ENCODE measurements at places on chromosomes 2 and 18.
A peak's percentile ranks its signal among the peaks of the same experiment; 100 is the strongest.

DNA sequence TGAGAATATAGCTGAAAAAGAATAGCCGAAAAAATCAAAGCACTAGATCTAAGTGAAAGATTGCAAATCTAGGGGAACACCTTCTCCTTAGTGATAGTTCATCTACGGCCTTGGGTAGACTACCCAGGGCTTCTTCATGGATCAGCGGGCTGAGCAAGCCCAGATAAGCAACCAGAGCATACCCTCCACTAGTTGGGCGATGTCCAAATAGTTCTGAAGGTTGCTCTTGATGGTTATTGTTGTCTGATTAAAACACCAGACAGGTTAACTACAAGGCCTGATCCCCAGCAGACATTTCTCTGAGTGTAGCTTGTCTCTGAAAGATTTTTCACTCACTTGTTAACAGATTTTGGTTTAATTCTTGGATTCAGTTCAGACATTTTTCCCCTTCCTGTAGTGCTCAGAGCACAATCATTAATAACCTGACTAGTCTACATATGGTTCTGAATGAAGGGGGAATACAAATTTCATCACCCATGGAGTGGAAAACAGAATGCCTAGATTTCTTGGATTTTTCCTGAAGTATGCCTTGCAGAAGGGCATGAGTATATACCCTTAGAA, 99.6 kb downstream of the BABAM2 start:
- no peak for DNase-seq

GRCh38 chr2:240791221-240791800, 28.7 kb downstream of the KIF1A start:
- no peak for DNase-seq

DNA sequence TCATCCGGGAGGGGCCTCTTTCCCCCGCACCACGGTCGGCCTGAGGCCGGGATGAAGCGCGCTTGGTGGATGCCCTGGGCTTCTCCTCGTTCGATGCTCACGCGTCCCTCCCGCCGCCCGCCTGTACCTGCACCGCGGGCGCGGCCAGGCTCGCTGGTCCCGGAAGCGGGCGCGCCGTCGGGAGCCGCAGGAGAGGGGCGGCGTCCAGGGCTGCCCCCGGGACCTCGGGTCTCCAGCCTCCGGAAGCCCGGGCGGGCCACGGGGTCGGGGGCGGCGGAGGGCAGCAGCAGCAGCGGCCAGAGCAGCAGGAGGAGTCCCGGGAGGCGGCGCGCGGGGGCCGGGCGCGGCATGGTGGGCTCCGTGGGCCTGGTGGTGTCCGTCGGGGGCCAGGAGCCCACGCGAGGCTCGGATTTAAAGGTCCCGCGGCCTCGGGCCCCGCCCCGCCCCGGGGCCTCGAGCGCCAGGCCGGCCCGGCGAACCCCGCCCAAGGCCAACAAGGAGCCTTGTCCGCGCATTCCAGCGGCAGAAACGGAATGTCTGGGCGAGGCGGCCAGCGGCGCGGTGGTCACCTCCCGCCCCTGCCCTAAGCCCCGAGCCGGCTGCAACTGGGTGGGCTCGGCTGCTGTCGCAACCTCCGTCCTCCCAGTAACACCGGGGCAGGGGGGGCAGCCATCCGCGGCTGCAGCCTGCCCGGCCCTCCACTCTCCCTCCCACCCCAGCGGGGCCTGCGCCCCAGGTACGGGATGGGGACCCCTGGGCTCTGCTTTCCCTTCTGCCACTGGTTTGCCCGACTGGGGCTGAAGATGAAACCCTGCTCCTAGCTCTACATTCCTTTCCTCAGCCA, at the start of gene MATN3:
TSS of gene MATN3 (minus strand) at position 387 of the 844 bp plus-strand sequence. CDS start at position 350, 37 bp downstream.
- DNase-seq: peak; percentile 4

DNA sequence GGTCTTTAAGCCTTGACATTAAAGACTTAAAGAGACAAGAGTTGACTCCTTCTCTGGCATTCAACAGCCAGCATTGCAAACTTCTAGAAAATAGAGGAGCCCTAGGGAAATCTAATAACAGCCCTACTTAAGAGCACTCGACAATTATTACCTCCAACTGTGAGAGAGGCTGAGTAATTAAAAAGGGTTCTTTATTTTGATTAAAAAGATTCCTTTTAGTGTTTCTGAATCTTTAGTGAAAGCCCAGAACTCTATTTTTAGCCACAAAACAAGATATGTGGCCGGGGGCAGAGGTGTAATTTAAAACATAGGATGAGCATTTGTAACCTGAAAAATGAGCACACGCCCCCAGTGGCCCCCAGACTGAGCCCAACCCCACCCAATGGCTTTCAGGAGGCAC, 222.3 kb downstream of the SMAD2 start:
- DNase-seq: no peak

DNA sequence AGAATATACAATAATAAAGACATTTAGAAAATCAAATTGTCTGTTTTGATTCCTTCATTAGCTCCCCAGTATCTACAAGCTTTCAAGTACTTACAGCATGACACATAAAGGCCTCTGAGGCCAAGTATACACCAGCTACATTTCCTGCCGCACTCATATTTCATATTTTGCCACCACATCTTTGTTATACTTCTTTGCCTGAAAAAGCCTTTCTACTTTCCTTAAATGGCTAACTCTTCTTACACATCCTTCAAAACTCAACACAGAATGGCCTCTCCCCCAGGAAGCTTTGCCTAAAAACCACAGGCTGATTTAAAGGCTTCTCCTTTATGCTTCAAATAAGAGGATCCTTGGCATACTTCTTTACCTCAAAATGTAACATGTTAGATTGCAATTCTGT, 4.5 kb downstream of the STK17B start:
- no peak for DNase-seq

GRCh38 chr2:96556441-96557330, 20.1 kb downstream of the ARID5A start:
- peak; percentile 49 for DNase-seq

DNA sequence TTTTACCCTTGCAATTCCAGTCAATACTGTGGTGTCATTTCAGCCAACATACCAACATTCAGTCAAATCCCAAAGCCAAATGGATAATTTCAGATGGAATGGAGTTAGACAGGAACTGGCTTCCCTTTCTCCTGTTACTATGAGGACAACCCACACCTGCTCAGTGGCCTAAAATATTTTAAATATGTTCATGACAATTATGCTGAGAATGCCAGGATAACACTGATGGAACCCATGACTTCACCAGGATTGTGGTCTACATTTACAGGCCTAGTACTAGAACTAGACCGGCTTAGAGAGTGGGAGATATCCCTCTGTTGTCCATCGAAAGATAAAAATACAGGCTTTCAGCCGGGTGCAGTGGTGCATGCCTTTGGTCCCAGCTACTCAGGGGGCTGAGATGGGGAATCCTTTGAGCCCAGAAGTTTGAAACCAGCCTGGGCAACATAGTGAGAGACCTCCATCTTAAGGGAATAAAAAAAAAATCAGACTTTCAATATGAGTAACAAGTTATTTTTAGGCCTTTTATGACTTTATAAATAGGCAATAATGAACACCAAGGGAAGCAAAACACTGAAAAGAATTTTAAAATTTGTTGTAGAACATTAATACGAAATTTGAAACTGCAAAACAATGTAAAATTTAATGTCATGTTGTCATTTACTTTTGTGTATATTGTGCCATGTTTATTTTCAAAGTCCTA, 14.2 kb downstream of the GPATCH11 start:
- no peak for DNase-seq

DNA sequence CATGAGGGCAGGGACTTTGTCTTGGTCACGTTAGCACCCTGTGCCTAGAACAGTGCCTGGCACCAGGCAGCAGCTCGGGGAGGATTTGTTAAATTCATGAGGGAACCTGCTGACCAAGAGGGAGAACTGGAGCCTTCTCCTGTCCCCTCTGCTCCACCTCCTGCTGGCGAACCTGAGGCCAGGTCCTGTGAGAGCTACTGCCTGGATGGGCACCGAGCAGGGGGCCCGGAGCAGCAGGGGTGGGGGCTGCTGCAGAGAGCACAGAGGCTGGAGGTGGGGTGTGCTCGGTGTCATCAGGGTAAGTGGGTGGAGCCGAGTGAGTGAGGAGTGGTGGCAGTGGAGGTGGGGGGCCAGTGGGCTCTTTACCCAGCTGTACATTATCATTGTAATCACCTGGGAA, 52.1 kb upstream of the FAHD2A start:
- no peak for DNase-seq

DNA sequence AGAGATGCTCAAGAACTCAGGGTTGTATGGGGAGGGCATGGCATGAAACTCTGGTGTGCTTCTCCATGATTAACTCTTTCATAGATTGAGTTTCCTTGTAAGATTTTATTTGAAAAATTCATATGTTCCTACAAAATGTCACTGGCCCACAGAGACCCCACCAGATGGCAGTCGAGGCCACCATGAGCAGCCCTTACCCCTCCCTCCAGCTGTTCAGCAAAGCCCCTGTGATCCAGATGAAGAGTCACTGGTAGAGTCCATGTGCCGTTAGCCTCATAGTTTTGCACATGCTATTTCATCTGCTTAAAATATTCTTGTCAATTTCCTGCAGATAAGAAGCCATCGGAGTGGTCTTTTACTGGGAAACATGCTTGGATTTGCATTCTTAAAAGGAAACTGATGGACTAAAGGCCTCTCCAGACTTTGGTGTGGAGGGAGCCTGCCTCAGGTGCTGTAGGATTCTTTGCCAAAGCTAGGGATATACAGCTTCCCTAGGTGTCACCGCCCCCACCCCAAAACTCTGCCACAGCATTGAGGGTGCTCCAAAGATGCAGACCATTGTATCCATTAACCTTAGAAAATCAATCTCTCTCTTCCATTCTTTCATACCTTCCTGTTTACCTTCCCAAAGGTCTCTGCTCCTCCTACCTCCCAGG, 18.8 kb downstream of the ZNF385B start:
- DNase-seq: no peak

- no peak for DNase-seq
These were observed 87.5 kb downstream of the PLEKHM3 start for GRCh38 chr2:207937823-207938222.

DNA sequence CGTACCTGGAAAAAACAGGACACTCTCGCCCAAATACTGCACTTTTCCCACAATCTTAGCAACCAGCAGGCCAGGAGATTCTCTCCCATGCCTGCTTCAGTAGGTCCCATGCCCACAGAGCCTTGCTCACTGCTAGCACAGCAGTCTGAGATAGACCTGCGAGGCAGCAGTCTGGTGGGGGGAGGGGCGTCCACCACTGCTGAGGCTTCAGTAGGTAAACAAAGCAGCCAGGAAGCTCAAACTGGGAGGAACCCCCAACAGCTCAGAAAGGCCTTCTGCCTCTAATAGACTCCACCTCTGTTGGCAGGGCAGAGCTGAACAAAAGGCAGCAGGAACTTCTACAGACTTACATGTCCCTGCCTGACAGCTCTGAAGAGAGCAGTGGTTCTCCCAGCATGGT, 1202.8 kb upstream of the ACVR2A start:
- DNase-seq: no peak

- no peak for DNase-seq
These were observed 25.8 kb upstream of the NRP2 start for GRCh38 chr2:205656461-205656860.

DNA sequence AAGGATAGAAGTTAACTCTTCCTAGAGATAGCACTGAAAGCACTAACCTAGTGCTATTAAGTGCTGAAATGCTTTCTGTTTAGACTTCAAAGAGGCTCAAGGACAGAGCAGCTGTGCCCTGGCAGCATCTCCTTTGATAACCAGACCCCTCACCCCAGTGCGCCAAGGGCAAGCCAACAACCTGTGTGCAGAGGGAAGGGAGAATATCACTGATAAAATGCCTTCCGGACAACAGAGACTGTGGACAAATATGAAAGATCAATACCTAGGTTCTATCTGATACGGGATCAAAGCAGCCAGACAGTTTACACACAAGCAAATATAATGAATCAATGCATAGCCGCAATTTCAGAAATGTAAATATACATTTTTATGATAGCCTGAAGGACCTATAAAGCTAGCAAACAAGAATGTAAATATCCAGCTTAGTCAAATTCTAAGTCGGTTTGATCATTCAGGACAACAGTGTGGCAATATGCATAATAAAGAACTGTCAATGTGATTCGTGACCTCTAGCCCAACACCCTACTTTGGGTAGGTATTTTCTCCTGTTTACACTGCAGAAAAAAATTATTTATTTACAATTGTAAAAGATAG, 91.8 kb upstream of the RFX8 start:
- no peak for DNase-seq

GRCh38 chr2:30237966-30238800, 6.8 kb downstream of the LBH start:
- no peak for DNase-seq
